ENCODE measurements at places on chromosomes 4 and X.

DNA sequence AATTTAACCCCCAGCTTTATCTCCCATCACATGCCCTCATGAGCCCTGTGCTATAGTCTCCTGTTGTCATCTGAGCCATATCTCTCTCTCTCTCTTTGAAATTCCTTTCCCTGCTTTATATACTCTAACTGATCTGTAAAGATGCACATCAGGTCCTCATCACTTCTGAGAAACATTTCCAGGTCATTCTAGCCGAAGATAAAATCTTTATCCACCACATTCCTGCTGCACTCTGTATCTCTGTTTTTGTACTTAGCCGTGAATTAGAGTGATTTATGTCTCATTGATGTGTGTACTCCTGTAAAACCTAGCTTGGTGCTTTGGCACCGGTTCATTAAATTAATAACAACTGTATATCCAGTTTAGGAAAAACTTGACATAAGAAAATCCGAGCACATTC lies 113.2 kb downstream of the AFF2 start:
- DNase-seq, result no peak

- no peak for DNase-seq
These were observed 596.4 kb downstream of the MID1IP1 start for GRCh38 chrX:39397561-39398199.

DNA sequence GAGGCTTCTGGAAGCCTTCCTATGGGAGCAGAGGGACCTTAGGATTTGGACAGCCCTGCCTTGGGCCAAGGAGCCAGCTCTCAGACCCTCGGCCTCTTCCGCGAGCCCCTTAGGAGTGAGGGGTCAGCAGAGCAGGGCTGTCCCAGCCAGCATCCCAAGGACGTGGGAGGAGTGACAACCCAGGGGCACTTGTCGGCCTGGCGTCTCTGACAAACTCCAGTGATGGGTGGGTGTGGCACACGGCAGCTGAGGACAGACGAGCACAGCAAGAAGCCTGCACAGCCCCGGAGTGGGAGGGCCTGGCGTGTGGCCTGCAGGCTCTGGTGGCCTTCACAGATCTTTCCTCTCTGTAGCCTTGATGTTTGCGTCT lies 11.6 kb upstream of the TNIP2 start:
- no peak for DNase-seq

GRCh38 chr4:159735281-159736207 lies 632.7 kb downstream of the RAPGEF2 start:
- no peak for DNase-seq

DNA sequence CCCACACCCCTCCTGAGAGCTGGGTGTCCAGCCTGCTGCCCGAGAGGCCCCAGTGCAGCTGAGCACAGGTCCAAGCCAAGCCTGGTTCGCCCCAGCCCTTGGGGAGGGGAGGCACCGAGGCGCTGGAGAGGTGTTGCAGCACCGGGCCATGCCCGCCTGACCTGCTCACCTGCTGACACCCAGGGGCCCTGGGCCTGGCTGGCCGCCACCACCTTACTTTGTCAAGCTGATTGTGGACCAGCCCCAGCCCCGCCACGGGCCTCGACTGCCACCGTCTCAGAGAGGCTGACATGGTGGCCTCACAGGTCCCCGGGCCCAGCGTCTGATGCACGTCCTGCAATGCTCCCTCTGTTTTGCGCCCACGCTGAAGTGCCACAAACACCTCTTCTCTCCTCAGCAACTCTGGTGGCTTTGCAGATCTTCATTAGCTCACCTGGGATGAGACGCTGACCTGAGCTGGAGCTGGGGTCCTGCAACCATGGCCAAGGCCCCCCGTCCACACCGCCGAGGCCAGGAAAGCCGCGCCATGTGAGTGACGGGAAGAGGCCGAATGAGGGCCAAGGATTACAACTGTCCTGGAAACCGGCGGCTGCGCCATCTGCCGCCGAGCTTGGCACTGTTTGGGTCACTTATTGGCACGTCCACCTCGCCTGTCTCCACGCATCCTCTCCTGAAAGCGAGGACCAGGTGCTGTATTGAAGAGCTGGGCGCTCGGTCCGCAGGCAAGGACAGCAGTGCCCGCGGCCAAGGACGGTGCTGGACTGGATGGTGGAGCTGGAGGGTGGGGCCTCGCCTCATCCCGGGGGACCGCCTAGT lies 7.6 kb downstream of the CPLX1 start:
- DNase-seq, result no peak

- DNase-seq, result peak; percentile 80
These were observed 88.8 kb upstream of the ESX1 start for GRCh38 chrX:104343428-104344129.

GRCh38 chr4:157052429-157053040 lies 23.4 kb upstream of the GLRB start:
- no peak for DNase-seq

All from HCT116 (cell line).